ENCODE measurements at places on chromosomes 1 and 21.

GRCh38 chr1:97603776-97604175, 317.1 kb downstream of the DPYD start:
- DNase-seq: no peak

DNA sequence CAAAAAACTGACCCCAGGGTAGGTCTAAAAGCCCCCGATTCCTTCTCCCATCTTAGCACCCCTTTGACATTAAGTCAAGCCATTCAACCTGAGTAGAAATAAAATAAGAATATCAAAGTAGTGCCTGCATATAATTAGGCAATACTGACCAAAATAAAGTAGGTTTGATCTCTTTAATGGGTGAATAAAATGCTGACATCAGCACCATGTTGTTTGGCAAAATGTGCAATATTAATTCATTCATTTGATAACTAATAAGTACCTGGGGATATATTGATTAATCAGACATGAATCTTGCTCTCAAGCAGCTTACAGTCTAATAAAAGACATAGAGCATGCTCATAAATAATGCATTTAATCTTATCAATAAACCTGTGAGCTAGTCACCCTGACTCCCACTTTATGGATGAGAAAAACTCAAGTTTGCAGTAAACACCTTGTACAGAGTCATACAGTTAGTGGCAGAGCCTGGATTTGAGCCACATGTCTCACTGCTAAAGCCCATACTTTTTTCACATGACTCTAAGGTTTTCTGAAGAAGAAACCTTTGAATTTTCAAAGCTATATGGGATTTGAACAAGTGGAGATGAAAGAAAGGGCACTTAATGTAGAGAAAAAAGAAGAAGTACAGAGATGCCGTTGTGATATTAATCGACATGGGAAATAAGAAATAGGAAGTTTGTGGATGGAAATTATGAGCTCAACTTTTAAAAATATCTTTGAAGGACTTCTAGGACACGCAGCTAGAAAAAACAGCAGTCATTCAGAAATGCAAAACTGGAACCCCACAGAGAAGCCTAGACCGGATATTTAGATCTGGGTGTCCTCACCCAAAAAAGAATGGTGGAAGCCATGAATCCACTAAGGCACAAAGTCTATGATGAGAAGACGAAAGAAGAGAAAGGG, 183.9 kb downstream of the TOMM20 start:
- DNase-seq: no peak

GRCh38 chr1:218467101-218468072, 122.3 kb downstream of the TGFB2 start:
- DNase-seq: no peak

- DNase-seq: no peak
These were observed 19.8 kb downstream of the PARP1 start for GRCh38 chr1:226388131-226388530.

GRCh38 chr1:227943381-227944089, 4.2 kb downstream of the WNT9A start:
- DNase-seq: no peak

- DNase-seq: no peak
These were observed 334.3 kb downstream of the TGFB2 start for GRCh38 chr1:218679391-218679790.

GRCh38 chr1:168164771-168165170, 14.0 kb upstream of the TIPRL start:
- DNase-seq: no peak

DNA sequence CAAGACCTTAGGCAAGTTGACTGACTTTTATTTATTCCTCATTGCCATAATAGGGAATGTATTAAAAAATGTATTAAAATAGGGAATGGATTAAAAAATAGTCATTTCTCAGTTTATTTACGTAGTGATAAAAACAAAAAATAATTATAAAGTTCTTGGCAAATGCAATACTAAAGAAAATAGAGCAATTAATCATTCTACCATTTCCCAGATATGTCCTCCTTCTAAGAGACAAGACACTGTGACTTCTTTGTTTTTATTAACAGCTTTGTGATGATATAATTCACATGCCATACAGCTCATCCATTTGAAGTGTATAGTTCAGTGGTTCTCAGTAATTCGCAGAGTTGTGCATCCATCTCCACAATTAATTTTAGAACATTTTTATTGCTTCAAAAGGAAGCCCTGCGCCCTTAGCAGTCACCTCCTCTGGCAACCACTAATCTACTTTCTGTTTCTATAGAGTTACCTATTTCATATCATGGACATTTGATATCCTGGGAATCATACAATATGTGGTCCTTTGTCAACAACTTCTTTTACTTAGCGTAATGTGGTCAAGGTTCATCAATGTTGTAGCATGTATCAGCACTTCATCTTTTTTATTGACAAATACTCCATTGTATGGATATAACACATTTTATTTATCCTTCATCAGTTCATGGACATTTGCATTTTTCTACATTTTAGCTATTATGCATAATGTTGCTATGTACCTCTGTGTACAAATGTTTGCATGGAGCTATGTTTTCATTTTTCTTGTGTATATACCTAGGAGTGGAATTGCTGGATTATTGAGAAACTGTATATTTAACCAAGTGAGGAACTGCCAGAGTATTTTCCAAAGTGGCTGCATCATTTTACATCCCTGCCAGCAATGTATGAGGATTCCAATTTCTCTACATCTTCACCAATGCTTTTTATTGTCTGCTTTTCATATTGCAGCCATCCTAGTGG, 5.6 kb downstream of the TBX19 start:
- DNase-seq: no peak

DNA sequence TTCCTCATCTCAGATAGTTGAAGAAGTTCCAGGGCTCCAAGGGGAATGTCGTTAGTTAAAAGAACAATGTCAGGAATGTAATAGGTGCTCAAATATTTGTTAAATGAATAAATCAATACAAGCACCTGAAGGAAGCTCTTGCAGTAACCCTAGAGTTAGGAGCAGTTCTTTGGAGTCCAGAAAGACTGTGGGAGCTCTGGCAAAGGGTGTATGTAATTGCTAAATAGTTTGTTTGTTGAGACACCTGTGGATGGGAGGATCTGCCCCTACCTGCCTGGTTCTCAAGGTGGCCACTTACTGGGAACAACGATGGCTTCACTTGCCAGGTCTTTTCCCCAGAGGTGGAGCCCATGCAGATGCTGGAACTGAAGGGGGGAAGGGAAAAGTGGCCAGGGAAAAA, 27.5 kb upstream of the JUN start:
- DNase-seq: no peak

GRCh38 chr1:155977690-155978324, 540 bp downstream of the ARHGEF2 start:
- no peak for DNase-seq

- DNase-seq: no peak
These were observed 39.0 kb upstream of the NADK start for GRCh38 chr1:1817221-1817620.

DNA sequence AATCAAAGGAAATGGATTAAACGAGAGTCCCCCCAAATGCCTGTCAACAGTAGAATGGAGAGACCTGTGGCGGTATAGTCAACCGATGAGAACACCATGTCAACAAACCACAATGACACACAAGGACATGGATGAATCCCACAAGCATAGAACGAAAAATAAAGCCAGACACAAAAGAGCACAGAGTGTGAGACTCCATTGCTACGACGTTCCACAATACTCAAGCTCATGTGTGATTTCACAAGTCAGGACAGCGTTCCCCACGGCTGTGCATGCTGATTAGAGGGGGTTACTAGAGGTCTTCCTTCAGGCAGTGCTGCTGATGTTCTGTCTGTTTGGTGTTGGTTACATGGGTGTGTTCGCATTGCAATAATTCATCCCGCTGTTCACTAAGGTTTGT, 5.8 kb upstream of the PLA2G2D start:
- DNase-seq: no peak

DNA sequence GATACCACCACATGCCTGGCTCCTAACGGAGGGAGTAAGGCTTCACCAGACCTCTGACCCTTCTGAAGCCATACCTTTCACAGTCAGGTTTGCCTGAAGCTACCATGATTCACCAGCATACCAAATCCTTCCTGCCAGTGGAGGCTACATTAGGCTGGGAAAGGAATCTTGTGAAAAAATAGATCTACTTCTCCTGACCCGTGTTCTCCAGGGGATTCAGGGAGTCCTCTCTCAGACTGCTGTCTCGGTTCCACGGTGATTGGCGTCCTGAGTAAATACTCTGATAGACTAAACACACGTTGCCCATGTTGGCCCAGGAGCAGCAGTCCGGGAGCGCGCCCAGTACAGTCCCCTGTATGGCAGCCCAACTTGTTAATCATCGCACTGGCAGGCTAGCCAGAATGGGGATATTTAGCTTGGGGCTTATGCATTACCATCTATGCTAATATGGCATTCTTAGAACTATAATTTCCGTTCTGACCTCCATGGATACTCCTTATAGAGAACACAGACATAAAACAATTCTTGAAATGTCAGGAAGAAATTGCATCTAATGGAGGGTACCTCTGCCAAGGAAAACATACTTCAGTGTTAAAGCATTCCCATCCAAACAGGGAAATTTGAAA, 173.2 kb downstream of the ROR1 start:
- DNase-seq: no peak

GRCh38 chr1:182845894-182846293, 6.7 kb downstream of the DHX9 start:
- no peak for DNase-seq

Data from activated T-helper 1 cell treated with anti-CD3 and anti-CD28 coated beads, Interleukin-2, amount 50 U/mL, for 16 hours (primary cell).